HT-29 (cell line): ENCODE measurements at places on chromosomes 12 and 14.

GRCh38 chr12:54160089-54160488 lies 28.7 kb downstream of the SMUG1 start:
- DNase-seq, result no peak

DNA sequence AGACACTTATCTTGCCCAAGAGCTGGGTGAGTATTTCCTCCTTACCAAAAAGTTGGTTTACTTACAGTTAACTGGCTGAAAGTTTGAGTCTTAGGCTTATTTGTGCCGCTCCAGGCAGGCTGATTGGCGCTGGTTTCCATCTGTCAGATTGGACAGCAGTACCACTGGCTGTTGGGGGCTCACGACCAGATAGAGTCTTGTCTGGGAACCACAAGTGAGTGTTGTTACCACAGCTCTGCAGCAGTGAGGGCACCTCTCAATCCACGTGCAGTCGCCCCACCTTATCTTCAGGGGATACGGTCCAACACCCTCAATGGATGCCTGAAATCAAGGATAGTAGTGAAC lies 58.9 kb downstream of the DDX51 start:
- no peak for DNase-seq

- no peak for DNase-seq
These were observed 62.2 kb downstream of the NCOR2 start for GRCh38 chr12:124505001-124505818.

- no peak for DNase-seq
These were observed 69.9 kb downstream of the TGFB3 start for GRCh38 chr14:75911883-75912282.

DNA sequence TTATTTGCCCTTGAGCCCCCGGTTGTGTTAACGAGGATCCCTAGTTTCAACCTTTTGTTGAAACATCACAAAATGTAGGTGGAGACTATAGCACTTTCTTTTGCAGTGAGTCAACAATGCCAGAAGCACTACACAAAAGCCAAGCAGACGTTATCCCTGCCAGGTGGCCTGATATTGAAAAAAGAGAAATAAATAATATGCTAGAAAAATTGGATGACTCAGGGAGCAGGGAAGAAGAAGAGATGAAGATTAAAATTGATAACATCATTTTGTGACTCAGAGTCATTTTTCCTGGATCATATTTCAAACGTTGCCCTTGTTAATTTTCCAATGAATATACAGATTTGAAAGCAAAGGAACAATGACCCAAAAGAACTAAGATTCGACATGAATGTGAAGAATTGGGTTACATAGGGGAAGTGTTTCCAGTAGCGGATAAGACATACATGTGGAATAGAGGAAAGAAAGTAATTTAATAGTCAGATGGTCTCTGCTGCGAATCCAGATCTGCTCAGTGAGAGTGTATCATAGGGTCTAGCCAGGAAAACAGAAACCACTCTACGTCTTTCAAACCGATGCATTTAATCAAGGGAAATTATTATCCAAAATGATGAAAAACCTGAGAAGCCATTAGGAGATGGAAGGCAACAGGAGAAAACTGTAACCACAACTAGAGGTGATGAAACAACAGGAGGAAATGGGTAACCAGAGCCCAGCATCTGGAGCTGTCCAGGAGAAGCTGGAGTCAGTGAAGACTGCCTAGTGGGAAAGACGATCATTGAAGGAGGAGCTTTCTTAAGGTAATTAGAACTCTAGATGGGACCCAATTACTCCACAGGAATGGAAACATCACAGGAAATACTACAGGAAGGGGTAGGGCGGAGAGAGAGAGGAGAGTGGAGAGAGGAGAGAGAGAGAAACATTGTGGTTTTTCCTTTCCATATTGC lies 57.9 kb downstream of the RERG start:
- DNase-seq, result peak; percentile 29

- DNase-seq, result peak; percentile 30
These were observed 71.9 kb downstream of the CRACR2A start for GRCh38 chr12:3680919-3681594.

- no peak for DNase-seq
These were observed 54.6 kb downstream of the ARF6 start for GRCh38 chr14:49947506-49947905.

GRCh38 chr12:86724716-86725115 lies 468.5 kb upstream of the MGAT4C start:
- DNase-seq, result no peak

- no peak for DNase-seq
These were observed 39.9 kb upstream of the TMCC3 start for GRCh38 chr12:94690198-94690771.

GRCh38 chr12:15515010-15515409 lies 192.7 kb downstream of the PTPRO start:
- DNase-seq, result no peak

GRCh38 chr14:56995010-56995409 lies 184.7 kb upstream of the OTX2 start:
- no peak for DNase-seq

- DNase-seq, result no peak
These were observed 13.0 kb upstream of the PSMD9 start for GRCh38 chr12:121875582-121875981.

DNA sequence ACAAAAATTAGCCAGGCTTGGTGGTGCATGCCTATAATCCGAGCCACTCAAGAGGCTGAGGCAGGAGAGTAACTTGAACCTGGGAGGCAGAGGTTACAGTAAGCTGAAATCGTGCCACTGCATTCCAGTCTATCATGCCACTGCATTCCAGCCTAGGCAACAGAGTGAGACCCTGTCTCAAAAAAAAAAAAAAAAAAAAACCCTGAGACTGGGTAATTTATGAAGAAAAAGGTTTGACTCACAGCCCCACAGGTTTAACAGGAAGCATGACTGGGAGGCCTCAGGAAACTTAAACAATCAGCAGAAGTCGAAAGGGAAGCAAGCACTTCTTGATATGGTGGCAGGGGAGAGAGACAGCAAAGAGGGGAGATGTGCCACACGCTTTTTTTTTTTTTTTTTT lies 123.2 kb downstream of the GXYLT1 start:
- no peak for DNase-seq

DNA sequence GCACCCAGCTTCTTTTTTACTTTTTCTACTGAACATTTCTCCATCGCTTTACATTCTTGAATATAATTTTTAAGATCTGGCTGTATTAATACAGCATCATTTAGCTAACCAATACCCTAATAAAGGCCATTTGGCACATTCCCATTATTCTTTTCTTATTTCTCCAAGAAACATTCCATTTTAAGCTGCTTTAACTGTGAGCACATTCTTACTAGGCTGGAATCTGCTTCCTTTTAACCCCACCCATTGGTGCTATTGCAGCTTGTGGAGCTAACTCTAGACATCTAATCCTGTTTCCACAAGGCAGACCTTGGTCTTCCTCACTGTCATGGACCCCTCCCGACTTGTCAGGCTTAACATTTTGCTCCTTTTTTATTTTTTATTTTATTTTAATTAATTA lies 15.2 kb downstream of the CALM1 start:
- no peak for DNase-seq

GRCh38 chr12:53313996-53314395 lies 7.4 kb downstream of the AAAS start:
- no peak for DNase-seq

DNA sequence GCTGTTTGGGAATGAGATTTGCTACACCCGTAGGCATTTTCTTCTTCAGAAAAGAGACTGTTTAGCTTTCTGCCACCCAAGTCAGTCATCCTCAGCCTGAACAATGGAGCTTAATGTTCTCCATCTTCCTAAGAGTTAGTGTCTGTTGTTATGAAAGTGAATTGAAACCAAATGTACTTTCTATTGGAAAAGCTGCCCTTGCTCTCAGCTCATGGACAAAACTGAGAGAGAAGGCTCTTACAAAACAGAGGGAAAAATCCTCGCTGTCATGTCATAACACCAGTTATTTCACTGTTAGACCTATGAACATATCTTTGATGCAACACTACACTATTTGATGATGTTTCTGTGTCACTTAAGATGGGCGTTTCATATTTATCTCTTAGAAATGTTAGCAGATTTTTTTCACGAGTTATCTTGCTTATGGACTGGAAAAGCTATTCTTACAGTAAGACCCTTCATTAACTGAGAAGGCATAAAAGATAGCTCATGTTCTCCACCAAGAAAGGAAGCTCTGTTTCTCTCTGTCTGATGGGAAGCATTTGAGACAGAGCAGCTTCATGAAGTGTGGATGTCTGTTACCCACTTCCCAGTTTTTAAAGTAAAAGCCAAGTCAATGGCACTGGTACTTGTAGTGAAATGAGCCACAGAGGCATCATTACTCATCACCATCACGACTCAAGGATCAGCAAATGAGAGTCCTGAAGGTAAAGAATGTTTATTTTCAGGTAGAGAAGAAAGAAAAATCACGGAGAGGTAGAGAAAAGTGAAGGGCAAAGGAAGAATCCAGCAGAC lies 483.9 kb downstream of the ZFP36L1 start:
- DNase-seq, result no peak

- DNase-seq, result no peak
These were observed 31.4 kb upstream of the RFX4 start for GRCh38 chr12:106551410-106551809.

DNA sequence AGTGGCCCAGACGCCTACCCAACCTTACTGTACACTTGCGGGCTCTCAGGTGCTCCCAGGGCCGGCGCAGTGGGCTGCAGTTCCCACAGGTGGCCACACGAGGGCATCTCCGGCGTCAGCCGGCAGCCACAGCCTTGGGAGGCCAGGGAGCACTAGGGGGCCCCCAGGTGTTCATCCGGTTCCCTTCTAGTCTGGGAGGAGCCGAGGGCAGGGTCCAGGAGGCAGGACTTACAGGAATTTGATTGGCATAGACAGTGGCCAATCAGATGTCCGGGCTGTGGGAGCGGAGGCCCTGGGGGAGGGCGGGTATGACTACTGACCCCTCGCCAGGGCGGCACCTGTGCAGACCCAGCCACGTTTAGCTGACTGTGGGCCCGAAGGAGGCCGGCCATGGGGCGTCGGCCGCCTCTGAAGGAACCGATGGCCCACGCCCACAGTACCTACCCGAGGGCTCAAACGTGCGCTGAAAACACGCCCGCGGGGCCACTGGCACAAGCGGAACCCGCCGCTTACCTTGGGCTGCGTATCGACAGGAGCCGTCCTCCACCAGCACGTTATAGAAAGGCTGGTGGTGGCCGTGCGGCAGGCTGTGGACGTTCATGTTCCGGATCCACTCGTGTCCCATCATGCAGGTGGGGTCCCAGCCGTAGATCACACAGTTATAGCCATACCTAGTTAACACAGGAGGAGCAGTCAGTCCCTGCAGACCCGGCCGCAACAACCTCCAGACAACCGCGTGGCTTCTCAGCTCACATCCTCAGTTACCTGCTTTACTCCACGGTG lies 34.8 kb downstream of the FBXO21 start:
- DNase-seq, result peak; percentile 94

- DNase-seq, result no peak
These were observed 12.8 kb upstream of the ATP2B1 start for GRCh38 chr12:89721291-89721987.

- no peak for DNase-seq
These were observed 355.6 kb downstream of the LRIG3 start for GRCh38 chr12:58564721-58565120.

DNA sequence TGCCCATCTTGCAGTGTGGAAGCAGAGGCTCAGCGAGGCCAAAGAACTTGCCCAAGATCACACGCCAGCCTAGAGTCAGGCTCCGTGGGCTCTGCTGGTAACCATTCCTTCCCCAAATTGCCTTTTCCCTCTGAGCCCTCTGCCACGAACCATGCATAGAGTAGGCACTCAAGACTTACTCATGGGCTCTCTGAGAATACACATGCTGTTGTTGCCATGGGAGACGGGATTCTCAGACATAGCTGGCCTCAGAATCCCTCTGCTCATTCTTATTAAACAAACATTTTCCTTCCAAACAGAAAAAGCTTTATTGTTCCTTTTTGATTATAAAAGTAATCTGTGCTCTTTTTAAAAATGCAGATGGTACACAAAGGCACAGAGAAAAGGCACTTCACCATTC lies 52.5 kb upstream of the WSCD2 start:
- no peak for DNase-seq

GRCh38 chr14:88037325-88037724 lies 32.4 kb downstream of the GPR65 start:
- no peak for DNase-seq

- no peak for DNase-seq
These were observed 136.8 kb downstream of the TPH2 start for GRCh38 chr12:72075401-72075800.

DNA sequence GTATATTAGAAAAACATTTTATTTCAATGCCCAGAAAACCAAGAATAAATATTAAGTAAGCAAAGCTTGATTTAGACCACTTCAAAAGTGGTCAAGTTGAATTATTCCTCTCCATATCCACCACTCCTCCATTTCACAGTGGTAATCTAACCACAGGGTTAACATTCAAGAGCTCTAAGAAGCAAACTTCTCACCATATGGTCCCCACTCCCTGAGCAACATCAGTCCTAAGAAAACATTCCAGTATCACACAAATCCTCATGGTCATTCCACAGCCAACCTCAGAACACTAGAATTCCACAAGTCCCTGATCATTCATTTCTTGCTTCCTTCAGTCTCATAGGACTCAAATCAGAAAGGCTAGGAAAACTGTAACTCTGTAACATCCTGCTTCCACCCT lies 47.9 kb downstream of the ST8SIA1 start:
- DNase-seq, result no peak
